ENCODE measurements at places on chromosomes 6 and 20. TPM values are rescaled to one million over a fixed set of nuclear protein-coding genes. Genes with fewer than 3 reads are reported as not detected.

DNA sequence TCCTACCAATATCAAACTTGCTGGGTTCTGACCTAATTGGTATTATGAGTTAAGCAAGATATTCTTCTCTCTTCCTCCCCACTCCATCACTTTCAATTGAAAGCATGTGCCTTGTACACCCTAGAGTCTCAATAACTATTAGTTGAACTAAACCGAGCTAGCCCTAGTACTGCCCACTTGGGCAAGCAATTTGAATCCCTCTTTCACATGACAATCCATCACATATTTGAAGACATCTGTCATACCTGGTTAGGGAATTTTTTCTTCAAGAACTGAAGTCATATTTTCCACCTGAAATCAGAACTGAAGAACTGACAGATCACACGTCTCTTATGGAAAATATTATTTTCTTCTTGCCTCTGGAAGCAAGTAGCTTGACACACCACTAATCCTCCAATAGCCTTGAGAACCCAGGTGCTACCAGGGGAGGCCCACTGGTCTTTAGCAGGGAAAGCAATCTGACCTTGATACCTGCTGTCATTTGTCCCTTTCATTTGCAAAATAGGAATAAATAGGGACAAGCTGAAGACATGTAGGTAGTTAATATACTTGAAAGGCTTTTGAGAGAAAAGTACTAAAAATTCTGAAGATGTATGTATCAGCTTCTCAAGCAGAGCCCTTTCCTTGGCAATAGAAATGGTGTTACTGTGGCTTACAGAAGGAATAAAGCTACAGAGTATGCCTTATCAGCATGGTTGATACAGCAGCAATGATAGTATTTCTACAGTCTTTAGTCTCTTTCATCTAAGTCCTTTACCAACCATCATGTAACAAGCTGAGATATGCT lies 71.4 kb downstream of the GJA10 start:
- H3K36me3 ChIP-seq: no peaks in the 10 kb centered on the region
- no peak for DNase-seq
- no peaks in the 10 kb centered on the region for H3K4me1 ChIP-seq
- no peaks in the 10 kb centered on the region for H3K27me3 ChIP-seq
- no peak overlapping the region for H3K27ac ChIP-seq

DNA sequence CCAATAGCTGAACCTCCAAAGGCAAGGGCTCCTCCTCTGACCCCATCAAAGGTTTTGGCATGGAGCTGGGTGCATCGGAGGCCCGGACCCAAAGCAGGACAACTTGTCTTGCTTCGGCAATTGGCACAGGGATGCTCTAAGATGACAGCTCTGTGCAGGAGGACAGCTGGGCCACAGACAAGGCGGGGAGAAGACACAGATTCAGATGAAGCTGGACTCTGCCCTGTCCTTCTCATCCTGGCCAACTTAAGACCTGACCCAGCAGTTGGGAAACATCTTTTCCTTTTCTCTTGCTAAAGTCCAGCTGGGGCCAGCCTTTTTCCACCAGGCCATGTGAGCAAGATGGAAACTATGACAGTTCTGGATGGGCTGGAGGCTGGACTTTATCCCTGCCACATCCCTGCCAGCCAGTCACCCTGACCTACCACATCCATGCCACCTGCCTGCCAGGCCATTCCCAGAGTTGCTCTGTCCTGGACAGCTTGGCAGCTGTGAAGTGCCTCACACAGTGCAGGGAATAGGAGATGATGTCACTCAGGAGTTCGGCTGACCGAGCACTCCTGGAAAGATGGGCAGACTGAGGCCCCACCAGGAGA lies 12.7 kb upstream of the PSMF1 start:
- no peak for DNase-seq
- no peaks in the 10 kb centered on the region for H3K36me3 ChIP-seq
- no peaks in the 10 kb centered on the region for H3K4me1 ChIP-seq

DNA sequence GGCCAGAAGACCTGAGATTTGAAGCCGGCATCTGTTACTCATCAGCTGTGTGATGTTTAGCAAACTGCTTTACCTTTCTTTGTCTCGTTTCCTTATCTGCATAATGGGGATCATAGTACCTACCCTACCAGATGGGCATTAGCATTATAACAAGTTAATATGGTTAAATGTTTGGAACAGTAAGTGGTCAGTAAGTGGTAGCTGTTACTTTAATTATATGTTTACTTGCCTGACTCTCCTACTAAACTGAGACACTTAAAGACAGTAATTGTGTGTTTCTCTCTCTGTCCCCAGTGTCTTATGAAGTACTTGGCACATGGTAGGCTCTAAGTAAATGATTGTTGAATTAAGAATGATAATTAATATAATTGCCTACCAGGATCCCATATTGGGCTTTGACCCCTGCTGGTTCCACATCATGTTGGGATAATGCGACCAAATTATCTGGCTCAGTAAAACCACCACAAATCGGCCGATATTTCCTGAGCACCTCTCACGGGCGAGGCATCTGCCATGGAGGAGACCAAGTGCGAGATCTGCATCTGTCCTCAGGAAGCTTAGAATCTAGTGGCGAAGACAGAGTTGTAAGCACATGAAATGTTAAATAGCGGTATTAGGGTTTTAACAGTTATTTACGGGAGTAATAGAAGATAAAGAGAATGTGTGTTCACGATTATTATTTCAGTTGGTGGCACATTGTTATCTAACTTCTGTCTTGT lies 31.4 kb downstream of the PTK7 start:
- no peak overlapping the region for H3K27ac ChIP-seq
- peaks cover 24% of the 10 kb centered on the region for H3K4me1 ChIP-seq
- no peak overlapping the region for H3K4me3 ChIP-seq

GRCh38 chr6:23218751-23219150 lies 649.4 kb downstream of the HDGFL1 start:
- H3K36me3 ChIP-seq: peaks cover 2% of the 10 kb centered on the region
- no peaks in the 10 kb centered on the region for H3K27me3 ChIP-seq
- DNase-seq: no peak
- H3K4me1 ChIP-seq: peaks cover 14% of the 10 kb centered on the region

Gene SLC35F1
- total RNA-seq: 0.64 TPM

Gene SMOC2
- total RNA-seq: 4.8 TPM

Gene KLHDC3
- total RNA-seq: 95.1 TPM

Data from mesothelial cell of epicardium (in vitro differentiated cells).